Putamen (tissue), 1 donor: ENCODE measurements at places on chromosomes 5 and 9.
A peak's percentile ranks its signal among the peaks of the same experiment; 100 is the strongest.

- DNase-seq: no peak
These were observed 36.0 kb upstream of the BARHL1 start for GRCh38 chr9:132546148-132547051.

DNA sequence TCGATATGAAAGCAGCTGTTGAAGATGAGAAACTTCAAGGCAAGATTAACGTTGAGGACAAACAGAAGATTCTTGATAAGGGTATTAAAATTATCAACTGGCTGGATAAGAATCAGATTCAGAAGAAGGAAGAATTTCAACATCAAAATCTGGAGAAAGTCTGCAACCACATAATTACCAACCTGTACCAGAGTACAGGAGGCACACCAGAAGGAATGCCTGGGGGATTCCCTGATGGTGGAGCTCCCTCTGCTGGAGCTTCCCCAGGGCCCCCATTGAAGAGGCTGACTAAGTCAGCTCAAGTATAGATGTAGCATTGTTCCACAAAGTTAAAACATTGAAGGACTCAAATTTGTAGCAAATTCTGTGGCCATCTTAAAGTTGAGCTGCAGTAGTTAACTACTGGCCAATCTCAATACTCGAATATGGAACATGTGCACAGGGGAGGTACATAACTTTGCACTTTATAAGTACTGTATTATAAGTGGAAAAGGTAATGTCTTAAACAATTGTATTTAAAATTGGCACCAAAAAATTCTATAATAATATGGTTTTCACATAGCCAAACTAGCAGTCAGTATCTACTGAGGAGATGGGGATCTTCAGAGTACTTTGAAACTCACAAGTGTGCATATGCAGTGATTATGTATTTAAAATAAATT lies 237.5 kb downstream of the CHSY3 start:
- peak; percentile 24 for DNase-seq

DNA sequence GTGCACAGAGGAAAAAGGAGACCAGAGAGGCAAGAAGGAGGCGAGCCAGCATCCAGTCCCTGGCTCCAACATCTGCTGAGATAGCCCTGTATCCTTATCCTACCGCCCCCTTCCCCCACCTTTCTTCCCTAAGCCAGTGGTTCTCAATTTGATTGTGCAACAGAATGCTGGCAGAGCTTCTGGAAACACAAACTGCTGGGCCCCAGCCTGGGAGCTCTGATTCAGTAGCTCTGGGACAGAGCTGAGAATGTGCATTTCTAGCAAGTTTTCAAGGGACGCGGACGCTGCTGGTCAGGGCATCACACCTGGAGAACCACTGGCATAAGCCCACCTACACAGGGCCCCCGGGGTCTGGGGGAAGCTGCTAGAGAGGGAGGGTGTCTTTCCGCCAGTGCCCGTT lies 21.1 kb downstream of the AK8 start:
- DNase-seq: no peak

DNA sequence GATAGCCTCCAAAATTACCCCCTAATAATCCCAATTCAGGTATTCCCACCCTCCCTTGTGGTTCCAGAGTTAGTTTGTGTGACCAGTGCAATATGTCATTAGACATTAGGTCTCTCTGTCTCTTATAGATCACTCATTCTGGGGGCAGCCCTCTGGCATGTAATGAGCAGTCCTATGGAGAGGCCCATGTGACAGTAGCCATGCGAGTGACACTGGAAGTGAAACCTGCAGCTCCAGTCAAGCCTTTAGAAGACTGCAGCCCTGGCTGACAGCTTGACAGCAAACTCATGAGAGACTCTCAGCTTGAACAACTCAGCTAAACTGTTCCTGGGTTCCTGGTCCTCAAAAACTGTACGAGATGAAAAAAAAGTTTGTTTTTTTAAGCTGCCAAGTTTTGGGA lies 54.0 kb upstream of the HSPB3 start:
- peak; percentile 6 for DNase-seq

GRCh38 chr5:53219610-53220009 lies 110.1 kb upstream of the MOCS2 start:
- no peak for DNase-seq
